ENCODE measurements at places on chromosomes 1 and 21.

GRCh38 chr1:95948023-95948422 is 714.0 kb downstream of the RWDD3 start:
- DNase-seq: no peak

GRCh38 chr1:89710498-89711139 is 77.7 kb downstream of the LRRC8C start:
- no peak for DNase-seq

GRCh38 chr1:11311816-11312755 is 39.1 kb downstream of the UBIAD1 start:
- no peak for DNase-seq

DNA sequence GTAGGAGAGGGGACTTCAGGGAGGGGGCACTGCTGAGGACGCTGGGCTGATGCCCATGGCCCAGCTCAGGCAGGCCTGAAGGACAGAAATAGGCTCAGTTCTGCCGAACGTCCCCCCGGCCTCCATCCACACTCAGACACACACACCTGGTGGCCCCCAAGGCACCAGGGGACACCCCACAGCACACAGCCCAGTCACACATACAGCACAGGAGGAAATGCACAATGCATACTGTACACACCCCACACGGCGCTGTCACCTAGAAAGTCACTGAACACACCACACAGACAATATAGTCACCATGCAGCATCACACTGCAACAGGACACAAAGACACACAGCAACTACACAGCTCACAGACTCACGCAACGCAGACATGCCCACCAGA is 562 bp downstream of the SYTL1 start:
- DNase-seq: no peak

DNA sequence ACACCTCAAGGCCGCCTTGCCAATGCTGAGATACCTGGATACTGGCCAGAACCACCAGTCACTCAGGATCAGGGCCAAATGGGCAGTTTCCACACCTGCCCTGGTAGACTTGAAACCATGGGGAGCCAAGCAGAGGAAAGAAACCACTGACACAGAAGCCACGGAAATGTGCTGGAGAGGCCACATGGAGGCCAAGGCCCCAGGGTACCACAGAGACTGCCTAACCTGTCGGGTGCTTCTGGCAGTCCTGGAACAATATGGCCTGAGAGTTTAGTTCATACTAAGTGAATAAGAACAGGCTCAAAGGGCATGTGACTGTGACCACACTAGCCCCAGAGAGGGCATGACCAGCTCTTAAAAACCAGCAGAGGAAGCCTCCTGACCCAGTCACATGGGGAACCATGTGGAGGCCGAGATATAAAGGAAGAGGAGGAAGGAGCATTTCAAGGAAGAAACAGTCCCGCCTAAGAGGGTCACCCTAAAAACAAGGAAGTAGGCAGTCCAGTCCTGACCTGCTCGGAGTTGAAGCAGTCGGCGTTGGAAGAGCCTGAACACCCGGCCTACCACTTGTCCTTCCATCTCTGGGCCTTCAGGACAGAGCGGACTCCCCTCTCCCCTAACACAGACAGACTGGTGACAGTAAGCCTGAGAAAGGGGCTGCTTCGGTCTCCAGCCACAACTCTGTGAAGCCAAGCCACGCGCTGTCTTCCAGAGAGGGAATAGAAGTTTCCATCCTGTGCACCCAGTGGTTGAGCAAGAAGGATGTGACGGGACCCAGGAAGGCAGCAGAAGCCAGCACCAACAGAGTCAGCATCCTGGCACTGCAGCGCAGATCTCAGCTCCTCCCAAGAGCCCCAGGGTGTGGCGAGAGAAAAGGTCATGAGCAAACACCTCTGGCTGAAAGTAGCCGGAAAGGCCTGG is at the start of gene DENND2D:
Gene DENND2D (minus strand): TSS at position 766 of the 921 bp plus-strand sequence. CDS start 187 bp downstream, at position 579.
- DNase-seq: peak; percentile 72

- DNase-seq: no peak
Measured at GRCh38 chr1:190328361-190328760, 149.3 kb downstream of the BRINP3 start.

DNA sequence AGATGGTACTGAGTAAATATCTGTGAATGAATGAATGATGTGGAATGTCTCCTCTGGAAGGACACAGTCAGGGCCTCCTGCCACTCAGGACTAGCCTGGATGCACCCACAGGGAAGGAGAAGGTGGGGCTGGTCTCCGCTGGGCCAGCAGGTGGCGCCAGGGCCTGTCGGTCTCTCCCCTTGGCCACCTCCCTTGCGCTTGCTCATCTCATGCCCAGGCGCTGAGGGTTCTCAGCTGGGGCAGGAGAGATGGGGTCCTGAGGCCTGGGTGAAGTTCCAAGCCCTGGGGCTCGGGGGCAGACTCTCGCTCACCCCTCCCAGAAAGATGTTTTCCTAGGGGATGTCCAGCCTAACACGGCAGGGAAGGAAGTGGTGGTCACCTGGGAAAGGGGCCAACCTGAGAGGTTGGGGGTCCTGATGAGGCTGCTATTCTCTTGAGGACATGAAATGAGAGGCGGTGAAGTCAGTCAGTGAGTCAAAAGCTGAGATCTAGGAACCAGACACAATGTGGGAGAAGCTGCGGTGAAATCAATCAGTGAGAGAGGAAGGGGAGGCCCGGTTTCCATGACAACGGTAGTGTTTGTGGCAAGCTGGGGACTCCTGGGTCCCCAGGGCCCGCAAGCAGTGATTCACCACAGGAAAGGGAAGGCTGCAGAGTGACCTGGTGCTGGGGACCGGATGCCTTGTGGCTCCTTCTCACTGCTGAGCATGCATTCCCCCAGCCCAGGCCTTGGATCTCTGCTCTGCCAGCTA is 14.6 kb upstream of the MEX3A start:
- peak; percentile 74 for DNase-seq

- DNase-seq: no peak
Measured at GRCh38 chr1:71650119-71650518, 569.3 kb upstream of the ZRANB2 start.

DNA sequence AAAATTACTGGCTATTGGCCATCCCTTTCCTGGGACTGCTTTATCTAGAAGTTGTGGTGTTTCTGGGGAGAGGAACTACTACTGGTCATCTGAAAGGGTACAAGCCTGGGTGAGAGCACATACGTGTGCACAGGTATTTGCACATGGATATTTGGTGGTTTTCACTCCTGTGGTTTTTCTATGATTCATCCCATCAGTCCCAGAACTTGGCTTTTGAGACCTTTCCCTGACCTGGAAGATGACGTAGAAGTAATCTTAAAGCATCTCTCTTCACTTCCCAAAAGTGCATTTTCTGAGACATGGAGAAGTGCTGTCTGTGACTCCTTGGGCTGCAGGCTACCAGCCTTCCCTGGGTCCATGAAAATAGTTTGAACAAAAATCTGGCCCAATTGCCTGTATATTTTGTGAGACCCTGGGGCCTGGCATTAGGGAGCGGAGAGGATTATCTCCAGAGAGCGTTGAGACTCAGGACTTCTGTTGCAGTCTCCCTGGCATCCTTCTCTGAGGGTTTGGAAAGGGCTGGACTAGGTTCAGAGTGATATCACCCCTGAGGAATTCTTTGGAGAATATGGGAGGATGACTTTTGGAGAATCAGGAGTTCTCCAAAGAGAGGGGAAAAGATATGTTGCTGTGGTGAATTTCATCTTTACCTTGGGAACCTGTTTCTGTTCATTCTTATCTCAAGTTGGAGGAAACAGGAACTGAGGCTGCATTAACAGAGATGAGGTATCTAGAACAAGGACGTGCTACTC is 130.8 kb downstream of the NOS1AP start:
- no peak for DNase-seq

GRCh38 chr1:110234691-110235090 is 24.6 kb downstream of the KCNC4 start:
- DNase-seq: no peak

DNA sequence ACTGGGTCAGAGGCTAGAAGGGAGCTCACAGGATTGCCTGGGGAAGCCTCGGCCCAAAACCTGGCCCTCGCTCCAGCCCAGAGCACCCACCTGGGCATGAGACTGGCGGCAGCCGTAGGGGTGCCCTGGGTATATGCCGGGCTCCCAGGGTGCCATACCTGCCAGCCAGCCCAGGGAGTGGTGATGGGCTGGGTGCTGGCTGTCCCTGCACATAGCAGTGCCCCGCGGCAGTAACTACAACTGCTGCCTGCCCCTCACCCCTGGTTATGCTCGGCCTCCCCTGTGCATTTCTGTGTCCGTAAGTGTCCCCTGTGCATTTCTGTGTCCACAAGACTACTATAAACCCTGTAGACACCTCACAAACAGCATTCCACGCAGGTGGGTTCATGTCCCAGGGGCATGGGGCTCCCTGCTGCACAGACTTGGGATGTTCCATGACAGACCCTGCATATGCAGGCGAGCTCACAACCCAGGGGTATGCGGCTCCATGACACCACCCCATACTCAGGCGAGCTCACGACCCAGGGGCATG is 5.8 kb upstream of the SPATC1L start:
- no peak for DNase-seq

GRCh38 chr21:43599728-43600127 is 59.6 kb downstream of the HSF2BP start:
- DNase-seq: no peak

GRCh38 chr1:210728437-210729149 is 399.9 kb downstream of the HHAT start:
- no peak for DNase-seq

DNA sequence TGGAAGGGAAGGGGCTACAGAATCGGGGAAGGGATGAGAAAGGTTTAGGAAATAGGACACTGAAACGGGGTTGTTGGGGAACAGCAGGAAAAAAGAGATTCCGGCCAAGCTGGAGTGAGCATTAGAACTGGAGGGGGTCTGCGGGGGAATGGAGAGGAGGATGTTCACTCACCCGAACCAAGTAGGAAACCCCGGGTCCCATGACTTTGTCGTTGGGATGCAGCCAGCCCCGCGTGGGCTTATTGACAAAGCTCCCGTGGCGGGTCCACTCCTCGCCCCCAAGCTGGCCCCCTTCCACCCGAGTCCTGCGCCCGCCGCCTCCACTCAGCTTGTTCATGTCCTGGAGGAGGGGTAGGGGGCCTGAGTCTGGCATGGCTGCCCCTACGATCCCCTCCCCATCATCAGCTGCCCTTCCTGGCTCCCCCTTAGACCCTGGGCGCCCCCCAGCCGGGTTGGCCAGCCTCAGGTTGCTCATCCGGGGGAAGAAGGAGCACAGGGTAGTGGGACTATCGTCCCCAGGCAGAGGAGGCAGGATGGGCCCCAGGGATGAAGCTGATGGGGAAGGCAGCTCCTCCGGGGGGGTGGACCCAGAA is 591 bp downstream of the SHC1 start:
- no peak for DNase-seq

DNA sequence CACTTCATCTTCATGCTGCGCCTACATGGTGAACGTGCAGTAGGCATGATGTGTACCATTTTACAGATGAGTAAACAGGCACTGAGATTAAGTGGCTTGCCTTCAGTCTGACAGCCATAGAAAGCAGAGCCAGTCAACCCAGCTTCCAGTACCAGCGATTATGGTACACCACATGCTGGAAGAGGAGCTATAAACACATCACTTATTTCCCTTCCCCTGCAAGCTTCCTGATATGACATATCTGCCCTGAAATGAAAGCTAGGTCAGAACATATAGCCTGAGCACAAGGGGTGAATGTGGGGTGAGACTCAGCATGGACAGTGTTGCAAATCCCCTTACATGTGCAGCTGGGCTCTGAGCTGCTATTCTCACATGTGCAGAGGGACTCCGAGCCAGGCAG is 33.8 kb upstream of the IL20 start:
- DNase-seq: no peak

- no peak for DNase-seq
Measured at GRCh38 chr1:40743452-40743851, 40.1 kb upstream of the KCNQ4 start.

GRCh38 chr1:224544346-224545110 is 71.6 kb upstream of the CNIH3 start:
- no peak for DNase-seq

- no peak for DNase-seq
Measured at GRCh38 chr1:41650028-41650880, 165.8 kb upstream of the EDN2 start.

GRCh38 chr1:54273795-54274163 is 73.8 kb downstream of the MRPL37 start:
- DNase-seq: no peak

GRCh38 chr1:109773203-109773899 is 9.6 kb upstream of the EPS8L3 start:
- peak; percentile 37 for DNase-seq

- DNase-seq: no peak
Measured at GRCh38 chr1:230701895-230702768, 11.8 kb downstream of the AGT start.

Measured in stimulated activated CD4-positive, alpha-beta T cell treated with anti-CD3 and anti-CD28 coated beads, Interleukin-12 subunit alpha, Interleukin-12 subunit beta, amount 100 ng/mL, for 24 hours (primary cell).